ENCODE measurements at places on chromosomes 11 and 22.

GRCh38 chr11:64661146-64661545 is 61.9 kb downstream of the NRXN2 start:
- DNase-seq = peak; percentile 91

DNA sequence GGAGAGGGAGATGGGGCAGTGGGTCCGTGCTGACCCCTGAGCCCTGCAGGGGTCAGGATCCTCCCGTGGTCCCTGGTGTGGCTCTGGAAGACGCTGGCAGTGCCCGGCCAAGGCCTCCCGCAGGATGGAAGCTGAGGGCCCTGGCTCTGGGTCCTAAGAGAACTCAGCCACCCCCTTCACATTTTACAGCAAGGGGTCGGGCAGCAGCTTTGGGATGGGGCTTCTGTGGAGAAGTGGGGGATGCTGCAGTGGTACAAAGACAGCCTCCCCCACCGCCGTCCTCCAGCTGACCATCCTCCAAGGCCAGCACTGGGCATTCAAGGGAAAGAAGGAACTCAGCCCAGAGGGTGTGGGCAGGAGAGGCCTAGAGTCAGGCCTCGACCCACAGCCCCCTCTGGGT is 21.8 kb upstream of the CRYBB3 start:
- no peak for DNase-seq

- no peak for DNase-seq
Measured at GRCh38 chr11:28625532-28625931, 517.3 kb downstream of the METTL15 start.

GRCh38 chr11:88167853-88168252 is 7.4 kb downstream of the RAB38 start:
- no peak for DNase-seq

DNA sequence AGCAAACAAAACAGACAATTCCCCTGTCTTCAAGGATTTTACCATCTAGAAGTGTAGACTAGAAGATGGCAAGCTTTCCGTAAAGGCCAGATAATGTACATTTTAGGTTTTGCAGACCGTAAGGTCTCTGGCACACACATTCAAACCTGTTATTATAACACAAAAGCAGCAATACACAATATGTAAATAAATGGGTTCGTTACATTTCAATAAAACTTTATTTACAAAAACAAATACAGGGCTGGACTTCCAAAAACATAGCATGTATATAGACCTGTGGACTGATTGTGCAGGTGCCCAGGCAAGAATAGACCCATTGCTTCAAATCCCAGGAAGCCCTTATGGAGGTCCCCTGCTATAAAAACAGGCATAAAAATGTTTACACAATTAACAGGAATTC is 27.1 kb upstream of the MS4A6A start:
- no peak for DNase-seq

DNA sequence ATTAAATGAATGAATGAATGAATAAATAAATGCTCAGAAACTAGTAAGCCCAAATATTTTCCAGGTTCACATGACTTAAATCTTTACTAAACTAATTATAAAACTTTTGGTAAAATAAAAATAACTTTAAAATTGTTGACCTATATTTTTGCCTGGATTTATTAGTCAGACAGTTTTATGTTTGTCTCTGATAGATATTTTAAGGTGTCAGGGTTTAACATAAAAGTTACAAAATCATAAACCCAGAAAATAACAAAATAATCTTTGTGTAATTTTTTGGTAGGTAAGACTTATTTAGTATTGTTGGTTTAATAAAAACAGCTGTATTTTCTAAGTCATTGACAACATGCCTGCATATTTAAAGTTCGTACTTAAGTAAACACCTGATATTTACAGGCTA is 27.4 kb upstream of the HEPHL1 start:
- no peak for DNase-seq

DNA sequence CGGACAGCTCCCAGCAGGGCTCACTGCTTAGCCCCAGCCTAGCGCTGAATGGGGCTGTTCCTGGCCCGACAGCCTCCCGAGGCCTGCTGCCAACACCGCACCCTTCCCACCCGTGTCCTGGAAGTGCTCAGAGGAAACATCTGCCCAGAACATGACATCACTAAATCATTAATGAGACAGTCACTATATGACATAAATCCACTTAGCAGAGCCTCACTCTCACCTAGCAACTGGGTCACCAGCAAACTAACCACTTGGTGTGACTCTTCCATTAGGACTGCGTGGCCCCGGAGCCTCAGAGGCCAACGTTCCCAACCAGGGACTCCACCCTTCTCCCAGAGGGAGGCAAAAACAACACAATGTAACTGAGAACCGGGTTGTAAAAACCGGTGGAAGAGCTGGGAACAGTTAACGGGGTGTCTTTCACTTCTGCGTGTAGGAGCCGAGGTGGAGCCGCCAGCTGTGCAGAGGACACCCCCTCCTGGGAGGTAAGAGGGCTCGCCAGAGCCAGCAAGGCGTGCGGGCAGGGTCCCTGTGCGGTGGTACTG is 21.4 kb upstream of the PACSIN2 start:
- peak; percentile 83 for DNase-seq

- DNase-seq = no peak
Measured at GRCh38 chr11:96013461-96014213, 89.7 kb upstream of the MTMR2 start.

GRCh38 chr11:19076744-19077589 is 16.4 kb upstream of the MRGPRX2 start:
- DNase-seq = no peak

- DNase-seq = no peak
Measured at GRCh38 chr22:45692549-45692948, 20.9 kb downstream of the ATXN10 start.

DNA sequence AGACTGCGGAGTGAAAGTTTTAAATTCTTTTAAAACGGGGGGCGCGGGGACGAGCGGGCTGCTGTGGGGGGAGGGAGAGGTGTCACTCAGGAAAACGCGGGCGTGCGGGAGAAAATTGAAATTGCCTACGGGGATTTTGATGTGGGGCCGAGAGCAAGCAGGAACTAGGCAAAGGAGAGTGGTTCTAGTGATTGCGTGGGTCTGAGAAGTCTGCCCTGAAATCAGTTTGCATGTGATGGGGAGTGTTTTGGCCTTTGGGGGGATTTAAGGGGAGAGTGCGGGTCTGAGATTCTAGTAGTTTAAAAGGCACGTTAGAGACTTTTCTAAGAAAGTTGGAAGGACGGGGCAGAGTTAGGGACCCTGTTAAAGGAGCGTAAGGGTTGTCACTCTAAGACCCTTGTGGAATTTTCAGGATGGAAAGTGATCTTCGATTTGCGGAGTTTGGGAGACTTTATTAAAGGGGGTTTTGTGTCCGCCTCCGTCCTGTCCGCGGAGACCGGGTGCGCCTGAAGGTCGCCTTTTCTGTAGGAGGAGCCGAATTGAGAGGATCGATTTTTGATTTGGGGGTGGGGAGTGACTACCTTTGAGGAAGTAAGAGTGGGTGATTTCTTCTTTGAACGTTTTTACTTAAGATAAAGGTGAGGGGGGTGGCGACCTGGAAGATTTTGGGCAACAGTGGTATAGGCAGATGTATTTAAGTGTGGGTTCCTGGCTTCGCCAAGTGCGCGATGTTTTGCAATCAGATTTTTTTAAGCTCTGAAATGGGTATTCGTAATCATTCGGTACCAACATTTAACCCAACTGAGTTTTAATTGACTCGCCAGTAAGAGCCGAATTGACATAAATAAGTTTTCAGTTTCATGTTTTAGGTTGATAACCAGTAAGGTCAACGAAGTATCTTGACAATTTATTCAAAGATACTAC is 1.1 kb downstream of the EED start:
- no peak for DNase-seq

GRCh38 chr11:93123351-93123898 is 74.4 kb downstream of the SLC36A4 start:
- no peak for DNase-seq

- no peak for DNase-seq
Measured at GRCh38 chr22:37053310-37054055, 1.9 kb downstream of the KCTD17 start.

DNA sequence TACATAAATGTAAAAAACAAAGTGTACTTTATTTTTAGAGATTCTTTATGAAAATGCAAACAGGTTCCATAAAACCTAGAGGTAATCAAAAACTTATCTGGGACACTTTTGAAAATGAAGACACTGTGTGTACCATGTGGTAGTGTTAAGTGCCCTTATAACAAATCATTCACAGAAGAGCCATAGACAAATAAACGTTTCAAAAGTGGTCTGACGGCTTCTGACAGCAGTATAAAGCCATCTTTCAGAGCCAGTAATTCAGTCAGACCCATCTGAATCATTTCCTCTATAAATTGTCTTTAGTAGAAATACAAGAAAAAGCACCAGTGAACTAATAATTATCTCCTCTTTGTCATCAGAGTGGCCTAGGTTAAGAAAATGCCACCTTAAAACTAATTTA is 100.0 kb downstream of the PAX6 start:
- no peak for DNase-seq

GRCh38 chr11:35619116-35619854 is 1.0 kb downstream of the FJX1 start:
- no peak for DNase-seq

- DNase-seq = no peak
Measured at GRCh38 chr11:76660533-76661305, 9.8 kb downstream of the LRRC32 start.

DNA sequence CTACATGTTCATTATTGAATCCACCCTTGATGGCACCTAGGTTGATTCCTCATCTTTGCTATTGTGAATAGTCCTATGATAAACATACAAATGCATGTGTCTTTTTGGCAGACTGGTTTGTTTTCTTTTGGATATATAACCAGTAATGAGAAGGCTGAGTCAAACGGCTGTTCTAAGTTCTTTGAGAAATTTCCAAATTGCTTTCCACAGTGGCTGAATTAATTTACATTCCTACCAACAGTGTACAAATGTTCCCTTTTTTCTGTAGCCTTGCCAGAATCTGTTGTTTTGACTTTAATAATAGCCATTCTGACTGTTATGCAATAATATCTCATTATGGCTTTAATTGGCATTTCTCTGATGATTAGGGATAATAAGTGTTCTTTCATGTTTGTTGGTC is 184.9 kb downstream of the CASP12 start:
- DNase-seq = no peak

DNA sequence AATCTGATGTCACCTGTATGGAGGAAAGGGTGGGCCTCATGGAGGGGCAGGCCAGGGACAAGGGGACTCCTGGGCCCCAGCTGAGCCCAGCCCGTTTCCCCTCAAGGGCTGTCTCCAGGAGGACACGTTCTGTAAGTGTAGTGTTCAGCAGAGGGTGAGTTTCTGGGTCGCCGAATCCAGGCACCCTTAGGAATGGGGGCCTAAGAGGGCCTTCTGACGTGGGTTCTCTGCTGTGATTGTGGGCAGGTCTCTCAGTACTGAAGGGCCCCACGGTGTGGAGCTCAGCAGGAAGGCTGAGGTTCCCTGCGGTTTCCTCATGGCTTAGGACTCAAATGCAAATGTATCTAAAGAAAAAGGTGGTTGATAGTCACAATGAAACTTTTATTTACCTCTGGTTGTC is 6.5 kb downstream of the PTDSS2 start:
- no peak for DNase-seq

- DNase-seq = no peak
Measured at GRCh38 chr11:79076526-79077115, 364.2 kb downstream of the TENM4 start.

DNA sequence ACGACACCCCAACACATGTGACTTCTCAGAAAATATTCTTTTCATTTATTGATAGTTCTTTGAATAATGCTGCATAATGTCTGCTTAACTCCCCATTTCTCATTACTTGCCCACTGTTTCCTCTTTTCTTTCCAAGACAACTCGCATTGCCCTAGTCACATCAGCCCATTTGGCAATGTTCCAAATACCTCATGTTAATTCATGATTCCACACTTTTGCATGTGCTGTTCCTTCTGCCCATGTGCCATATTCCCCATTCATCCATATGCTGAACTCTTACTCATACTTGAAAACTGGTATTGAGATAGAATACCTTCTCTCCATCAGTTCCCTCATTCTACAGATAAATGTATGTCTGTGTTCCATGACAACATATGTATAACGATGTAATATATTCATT is 993.7 kb downstream of the OPCML start:
- no peak for DNase-seq

GRCh38 chr11:128614026-128614425 is 26.7 kb upstream of the ETS1 start:
- no peak for DNase-seq

DNA sequence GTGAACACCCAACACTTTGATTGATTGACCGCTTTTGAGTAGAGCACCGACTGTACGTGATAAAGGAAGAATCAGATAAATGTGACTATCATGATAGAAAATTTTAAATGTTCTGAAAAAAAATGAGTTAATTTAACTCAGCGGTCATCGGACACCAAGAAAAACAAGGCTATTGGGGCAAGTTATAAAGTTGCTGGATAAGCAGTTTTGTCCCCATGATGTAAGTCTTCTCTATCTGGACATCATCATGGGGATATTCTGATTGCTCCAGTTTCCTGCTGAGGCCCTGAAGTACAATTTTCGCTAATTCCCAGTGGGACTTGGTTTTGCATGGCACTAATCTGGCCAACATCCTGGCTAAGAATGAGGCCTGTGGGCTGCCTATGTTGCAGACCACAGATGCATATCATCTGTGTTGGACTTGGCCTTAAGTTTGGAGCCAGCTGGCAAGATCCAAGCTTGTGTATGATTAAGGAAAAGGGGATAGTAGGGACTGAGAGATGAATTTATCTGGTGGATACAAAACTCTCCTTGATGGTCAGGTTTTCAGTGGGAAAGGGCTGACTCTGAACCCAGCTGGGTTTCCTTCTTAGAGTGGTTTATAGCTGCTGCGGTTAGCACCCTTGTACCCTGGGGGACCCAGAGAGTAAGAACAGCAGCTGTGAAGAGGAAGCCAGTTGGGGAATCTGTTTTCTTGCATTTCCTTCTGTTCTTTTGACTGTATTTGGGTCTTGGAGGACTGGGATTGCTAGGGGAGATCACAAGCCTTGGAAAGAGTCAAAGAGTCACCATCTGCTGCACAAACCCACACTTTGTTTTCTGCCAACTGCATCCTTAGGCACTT is 118.3 kb downstream of the SEZ6L start:
- no peak for DNase-seq

DNA sequence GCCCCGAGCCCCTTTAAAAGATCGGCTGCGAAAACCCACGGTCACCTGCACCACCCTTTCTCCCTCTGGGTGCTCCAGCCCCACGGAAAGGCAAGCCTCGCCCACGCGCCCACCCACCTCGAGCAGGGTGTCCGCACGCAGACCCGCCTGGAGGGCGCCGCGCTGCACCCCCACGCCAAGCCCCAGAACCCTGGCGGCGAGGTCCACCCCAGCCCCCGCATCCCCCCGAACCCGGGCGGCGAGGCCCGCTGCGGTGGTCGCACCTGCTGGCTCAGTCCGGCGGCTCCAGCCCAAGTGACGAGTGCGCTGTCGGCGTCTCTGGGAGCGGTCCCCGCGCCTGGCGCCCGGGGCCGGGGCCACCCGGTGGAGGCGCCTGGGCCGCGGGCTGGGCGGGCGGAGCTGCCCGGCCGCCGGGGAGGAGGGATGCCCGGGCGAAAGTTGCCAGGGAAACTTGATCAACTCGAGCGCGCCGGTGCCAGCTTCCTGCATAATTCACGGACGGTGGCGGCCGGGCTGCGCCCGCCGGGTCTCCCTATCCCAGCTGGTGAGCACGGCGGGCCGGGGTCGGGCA is 1.1 kb downstream of the SHANK2 start:
- DNase-seq = no peak
